ENCODE measurements at places on chromosomes 7 and 10.
A peak's percentile ranks its signal among the peaks of the same experiment; 100 is the strongest.

DNA sequence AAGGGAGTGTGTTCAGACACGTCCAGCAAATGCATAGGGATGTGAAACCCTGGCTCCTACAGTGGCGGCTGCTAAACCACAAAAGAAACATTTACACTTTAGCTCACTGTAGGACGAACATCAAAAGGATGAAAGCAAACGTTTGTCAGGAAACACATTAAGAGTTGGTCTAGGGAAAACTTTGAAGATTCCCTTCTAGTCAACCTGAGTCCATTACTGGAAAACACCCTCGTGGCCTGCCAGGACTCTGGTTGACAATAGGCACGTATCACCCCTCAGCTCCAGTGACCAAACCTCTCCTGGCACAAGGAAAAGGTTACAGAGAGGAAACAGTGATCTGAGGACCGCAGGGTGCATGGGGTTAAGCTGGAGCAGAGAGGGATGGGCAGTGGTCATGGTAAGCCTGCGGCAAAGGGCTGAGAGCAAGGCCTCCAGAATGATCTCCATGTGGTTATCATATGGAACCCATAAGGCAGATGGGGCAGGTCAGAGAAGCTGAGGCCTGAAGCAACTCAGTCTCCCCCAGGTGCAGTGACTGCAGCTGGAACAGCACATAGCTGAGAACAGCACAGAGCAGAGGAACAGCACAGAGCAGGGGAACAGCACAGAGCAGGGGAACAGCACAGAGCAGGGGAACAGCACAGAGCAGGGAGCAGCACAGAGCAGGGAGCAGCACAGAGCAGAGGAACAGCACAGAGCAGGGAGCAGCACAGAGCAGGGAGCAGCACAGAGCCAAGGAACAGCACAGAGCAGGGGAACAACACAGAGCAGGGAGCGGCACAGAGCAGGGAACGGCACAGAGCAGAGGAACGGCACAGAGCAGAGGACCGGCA is 49.9 kb downstream of the CHST15 start:
- no peak for DNase-seq

GRCh38 chr7:102287111-102287980 is 678 bp downstream of the SH2B2 start:
- DNase-seq: peak; percentile 37

- DNase-seq: no peak
These were observed 20.8 kb downstream of the BRAF start for GRCh38 chr7:140903741-140904480.

DNA sequence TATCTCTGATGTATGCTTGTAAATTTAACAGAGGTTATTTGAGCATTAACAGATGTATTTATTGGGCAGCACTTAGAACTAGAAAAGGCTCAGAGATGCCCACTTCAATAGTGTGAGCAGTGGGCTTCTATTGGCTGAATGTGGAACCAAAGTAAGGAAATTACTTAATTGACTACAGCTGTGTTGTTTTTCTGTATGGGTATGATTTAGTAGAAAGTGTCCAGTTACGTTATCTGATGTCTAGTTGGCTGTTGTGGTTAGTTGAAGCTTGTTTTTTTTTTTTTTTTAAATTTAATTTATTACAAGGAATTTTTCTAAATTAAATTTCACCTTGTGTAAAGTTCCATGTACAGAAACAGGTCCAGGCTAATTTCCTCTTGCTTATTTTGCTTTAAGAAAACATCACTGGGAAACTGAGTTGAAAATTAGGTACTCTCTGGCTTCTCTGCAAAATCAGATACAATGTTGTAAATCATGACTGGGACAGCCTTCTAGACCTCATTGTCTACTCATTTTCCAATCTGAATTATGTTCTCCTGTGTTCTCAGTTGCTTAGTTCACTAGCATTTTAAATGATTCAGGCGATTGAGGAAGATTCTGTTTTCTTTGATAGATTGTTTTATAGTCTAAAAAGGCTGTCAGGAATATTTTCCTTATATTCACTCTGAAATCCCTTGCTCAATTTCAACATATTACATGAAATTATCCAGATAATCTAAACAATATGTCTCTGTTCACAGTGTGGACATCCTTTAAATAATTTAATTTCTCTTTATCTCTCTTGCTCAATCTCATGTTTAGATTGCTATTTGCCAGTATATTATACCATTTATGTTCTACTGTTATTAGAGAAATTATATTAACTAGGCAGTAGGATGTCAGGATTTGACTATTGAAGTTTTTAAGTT is 53.0 kb downstream of the PHF14 start:
- no peak for DNase-seq

GRCh38 chr10:71575934-71576801 is 143.4 kb downstream of the C10orf105 start:
- peak; percentile 77 for DNase-seq

- peak; percentile 61 for DNase-seq
These were observed 623 bp downstream of the TYSND1 start for GRCh38 chr10:70145666-70146488.

DNA sequence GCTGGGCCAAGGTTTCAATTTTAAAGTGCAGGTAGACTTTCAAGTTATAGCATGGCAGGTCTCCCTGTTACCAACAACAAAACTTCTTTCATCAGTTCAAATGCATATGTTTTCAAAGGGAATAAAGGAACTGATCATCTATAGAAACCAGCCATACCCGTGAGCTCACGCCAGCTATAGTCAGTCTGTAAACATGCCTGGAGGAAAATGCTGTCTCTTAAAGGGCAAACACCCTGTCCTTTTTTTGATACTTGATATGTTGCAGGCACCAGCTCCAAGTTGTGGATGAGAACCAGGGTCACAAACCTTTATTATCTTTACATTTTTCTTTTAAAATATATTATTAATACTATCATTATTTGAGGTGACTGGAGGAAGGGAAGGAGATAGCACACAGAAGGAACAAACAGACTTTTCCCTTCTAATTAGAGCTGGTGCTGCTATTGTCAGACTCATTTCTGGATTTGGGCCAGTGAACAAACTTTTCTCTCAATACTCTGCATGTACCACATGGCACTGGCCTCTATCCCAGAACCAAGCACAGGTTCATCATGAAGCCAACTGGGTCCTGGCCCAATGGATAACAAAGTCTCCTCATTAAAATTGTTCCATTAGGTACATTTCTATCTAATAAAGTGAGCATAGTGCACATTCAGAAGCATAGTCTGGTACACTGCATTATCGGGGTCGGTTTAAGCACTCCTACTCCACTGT is 1102.4 kb downstream of the SORCS3 start:
- DNase-seq: no peak

GRCh38 chr10:49001870-49002672 is 62.4 kb upstream of the LRRC18 start:
- DNase-seq: no peak

- DNase-seq: peak; percentile 65
These were observed 72.0 kb downstream of the SLC37A3 start for GRCh38 chr7:140326116-140326928.

DNA sequence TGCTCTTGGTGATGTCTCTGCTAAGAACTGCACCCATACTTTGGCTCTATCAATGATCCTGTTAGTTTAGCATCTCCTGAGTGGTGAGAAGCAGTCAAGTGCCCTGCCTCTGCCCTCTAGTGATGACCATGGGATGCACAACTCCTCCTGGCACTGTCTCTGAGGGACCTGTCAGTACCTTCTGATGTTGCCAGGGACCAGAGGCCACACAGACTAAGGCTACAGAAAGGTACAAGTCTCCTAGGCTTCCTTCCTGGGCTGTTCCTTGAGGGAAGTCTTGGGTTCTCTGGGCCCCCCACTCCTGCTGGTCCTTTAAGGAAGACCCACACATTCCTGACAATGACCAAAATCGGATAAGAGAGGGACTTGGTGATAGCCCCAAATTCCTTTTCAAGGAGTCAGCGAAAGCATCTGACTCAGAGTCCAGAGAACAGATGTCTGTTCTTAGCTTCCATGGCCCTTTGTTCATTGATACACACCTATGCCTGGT is 15.3 kb downstream of the NKX2-3 start:
- DNase-seq: peak; percentile 3

GRCh38 chr7:68805159-68805558 is 793.1 kb upstream of the AUTS2 start:
- no peak for DNase-seq
